Kidney (tissue), 22 donors: ENCODE measurements at places on chromosomes 12 and 14. TPM values are rescaled to one million over a fixed set of nuclear protein-coding genes. Genes with fewer than 3 reads are reported as not detected.
A peak's percentile ranks its signal among the peaks of the same experiment; 100 is the strongest.

DNA sequence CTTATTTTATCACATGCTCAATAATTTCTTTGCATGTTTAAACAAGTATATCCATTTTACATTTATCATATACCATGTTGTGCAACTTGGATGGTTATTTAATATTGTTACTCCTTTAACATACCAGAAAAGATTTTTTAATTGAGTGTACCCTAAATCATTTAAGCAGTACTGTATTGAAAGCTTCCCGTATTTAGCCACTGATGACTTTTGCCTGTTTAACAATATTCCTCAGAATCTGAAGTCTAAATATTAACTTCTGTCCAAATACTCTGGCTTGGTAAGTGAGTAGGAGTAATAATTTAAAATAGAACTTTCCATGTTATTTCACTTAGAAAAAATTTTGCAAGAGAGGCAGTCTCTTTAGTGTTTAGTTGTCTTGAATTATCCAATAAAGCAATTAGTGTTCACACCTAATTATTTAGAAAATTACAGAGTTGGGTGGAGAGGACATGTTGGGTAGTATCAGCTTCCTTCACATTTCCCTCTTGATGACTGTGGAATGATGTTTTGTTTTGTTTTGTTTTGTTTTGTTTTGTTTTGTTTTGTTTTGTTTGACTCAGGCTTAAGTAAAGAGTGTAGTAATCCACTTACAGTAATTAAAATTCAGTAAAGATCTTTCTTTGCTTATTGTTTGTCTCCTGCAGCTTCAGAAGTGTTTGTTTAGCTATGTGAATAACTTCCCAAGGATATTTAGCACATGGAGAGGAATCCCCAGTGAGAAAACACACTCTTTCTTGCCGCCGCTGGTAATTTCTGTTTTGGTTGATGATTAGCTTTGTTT lies 59.5 kb downstream of the DAAM1 start:
- DNase-seq: no peak

DNA sequence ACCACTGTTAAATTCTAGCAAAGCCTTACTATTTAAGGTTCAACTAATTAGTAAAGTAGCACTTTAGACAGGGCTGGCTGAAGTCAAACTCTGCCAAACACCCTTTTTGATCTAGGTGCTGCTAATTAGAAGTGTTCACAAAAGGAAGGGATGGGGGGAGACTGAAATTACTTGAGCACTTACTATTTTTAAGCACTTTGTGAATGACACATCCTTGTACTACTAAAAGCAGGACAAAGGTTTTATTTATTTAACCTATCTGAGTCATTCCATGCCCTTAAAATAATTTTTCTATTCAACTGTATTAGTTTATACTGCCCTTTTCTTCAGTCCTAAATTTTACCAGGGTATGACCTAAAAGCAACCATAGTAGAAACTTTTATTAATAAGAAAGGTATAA lies 20.1 kb downstream of the MBIP start:
- no peak for DNase-seq

DNA sequence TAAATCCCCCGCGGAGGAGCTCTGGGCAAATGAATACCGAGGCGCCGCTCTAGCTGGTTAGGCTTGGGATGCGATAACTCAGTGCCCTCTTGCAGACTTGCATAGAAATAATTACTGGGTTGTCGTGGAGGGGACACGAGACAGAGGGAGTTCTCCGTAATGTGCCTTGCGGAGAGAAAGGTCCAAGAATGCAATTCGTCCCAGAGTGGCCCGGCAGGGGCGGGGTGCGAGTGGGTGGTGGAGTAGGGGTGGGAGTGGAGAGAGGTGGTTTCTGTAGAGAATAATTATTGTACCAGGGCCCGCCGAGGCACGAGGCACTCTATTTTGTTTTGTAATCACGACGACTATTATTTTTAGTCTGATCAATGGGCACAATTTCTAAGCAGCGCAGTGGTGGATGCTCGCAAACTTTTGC lies 2.5 kb upstream of the TBX5 start:
- DNase-seq: no peak

DNA sequence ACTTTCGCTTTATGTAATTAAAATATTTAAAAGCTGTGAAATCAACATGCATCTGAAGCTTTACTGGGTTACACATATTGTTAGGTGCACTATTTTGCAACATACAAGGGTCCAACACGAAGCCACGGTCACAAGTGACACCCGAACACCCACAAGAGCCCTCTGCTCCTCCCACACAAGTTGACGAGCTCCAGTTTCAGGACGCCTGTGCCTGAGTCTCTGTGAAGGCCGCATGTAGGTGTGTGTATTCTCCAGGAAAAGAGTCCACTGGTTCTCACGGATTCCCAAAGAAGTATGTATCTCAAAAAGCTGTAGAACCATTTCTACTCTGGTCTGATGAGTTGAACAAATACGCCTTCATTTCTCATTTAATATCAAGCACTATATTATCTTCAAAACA lies 12.0 kb downstream of the SLC15A4 start:
- no peak for DNase-seq

GRCh38 chr12:3071107-3071506 lies 6.1 kb upstream of the TSPAN9 start:
- no peak for DNase-seq

DNA sequence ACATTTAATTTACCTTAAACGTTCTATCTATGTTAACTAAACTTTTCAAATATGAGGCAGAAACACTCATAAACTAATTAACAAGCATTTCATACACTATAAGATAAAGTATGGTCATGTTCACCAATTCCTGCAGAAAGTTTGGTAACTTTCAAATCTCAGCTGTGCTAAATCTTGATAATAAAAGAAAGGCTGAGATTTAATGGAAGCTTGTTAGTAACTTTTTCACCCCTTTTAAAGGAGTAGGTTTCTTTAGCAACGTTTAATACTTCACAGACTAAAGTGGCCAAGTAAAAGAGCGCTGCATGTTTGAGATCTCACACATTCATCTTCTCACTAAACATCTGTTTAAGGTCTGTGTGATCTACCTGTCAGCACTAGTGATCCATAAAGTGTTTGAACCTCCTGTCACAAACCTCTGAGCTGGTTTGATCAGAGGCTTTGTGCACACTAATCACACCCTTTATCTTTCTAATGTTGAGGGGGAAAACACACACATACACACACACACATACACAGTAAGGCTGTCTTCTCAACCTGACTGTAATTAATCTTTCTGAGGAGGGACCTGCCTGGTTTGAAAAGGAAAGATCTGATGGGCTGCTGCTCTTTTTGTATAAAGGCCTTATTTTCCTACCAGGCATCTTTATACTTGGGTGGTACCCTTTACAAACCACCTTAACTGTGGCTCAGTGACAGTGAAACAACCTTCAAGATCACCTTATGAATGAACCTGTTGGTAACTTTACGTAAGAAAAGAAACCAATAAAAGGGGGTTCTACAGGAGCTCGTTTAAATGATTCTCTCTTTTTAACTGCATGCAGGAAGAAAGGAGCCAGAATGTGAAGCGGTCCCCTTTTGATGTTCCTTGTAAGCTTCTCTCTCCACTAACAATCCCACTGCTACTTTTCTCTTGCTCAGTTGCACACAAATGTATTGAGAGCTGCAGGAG lies 244.2 kb downstream of the SOX5 start:
- DNase-seq: no peak

DNA sequence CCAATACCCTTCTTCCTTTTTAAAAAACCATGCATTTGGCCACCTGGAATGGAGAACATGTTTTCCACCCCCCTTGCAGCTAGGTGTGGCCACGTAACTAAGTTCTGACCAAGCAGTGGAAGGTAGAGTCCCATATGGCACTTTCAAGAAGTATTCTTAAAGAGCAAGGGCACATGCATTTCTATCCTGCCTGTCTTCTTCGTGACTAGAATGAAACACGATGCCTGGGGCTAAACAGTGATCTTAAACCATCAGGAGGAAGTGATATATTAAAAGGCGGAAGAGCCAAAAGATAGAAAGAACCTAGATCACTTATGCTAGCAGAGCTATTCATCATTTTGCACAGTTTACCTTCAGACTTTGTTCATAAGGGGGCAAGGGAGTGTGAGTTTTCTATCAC lies 16.0 kb upstream of the DDX11 start:
- no peak for DNase-seq

The NTF3 gene
- total RNA-seq: 3.5 TPM

The SLC10A1 gene
- not detected for total RNA-seq

- DNase-seq: peak; percentile 54
Measured at GRCh38 chr12:105109465-105110212, 2.1 kb downstream of the WASHC4 start.

The ZC2HC1C gene
- 6.7 TPM for total RNA-seq

GRCh38 chr12:86081843-86082242 lies 174.3 kb downstream of the MGAT4C start:
- DNase-seq: no peak

The FOXG1 gene
- not detected for total RNA-seq

- DNase-seq: no peak
Measured at GRCh38 chr12:125684968-125685790, 619.9 kb downstream of the AACS start.

DNA sequence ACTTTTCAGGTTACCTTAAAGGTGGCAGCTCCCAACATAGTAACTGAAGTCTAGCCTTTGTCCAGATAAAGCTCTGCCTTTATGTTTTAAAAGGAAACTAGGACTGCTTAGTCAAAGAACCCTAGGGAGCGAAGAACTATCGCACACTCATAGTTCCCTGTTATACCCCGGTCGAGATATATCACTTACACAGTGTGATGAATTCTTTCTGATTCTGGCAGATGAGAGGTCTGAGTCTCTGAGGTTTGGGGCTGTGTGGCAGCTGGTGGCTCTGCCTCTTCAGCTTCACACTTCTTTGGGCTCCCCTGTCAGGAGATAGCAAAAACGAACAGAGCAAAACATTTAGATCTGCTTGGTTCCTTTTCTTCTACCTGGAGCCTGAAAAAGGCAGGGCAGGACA lies 17.0 kb downstream of the ACIN1 start:
- no peak for DNase-seq

The AKAP3 gene
- total RNA-seq: 2.7 TPM

GRCh38 chr12:41950455-41950854 lies 194.2 kb downstream of the GXYLT1 start:
- no peak for DNase-seq

GRCh38 chr14:59267046-59267445 lies 78.6 kb downstream of the DAAM1 start:
- no peak for DNase-seq

The PTCSC3 gene
- total RNA-seq: not detected

- no peak for DNase-seq
Measured at GRCh38 chr14:53638966-53639365, 317.7 kb downstream of the BMP4 start.

DNA sequence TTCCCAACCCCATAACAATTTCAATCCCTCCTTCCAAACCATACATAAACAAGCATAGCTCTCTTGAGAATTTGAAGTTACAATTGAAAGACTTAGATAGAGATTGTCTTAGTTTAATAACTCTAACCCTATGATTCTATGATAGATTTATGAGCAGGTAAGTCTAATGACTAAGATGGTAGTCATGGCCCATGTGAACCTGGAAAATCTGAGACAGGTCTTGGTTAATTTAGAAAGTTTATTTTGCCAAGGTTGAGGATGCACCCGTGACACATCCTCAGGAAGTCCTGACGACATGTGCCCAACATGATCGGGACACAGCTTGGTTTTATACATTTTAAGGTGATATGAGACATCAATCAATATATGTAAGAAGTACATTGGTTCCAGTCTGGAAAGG lies 248.8 kb downstream of the KCNH5 start:
- no peak for DNase-seq

DNA sequence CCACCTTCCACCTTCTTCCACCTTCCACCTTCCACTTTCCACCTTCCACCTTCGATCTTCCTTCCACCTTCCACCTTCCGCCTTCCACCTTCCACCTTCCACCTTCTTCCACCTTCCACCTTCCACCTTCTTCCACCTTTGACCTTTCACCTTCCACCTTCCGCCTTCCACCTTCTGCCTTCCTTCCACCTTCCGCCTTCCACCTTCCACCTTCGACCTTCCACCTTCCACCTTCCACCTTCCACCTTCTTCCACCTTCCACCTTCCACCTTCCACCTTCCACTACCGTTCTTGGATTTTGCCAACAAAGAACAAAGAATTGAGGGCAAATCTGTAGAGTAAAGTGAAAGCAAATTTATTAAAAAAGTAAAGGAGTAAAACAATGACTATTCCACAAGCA lies 53.2 kb downstream of the B4GALNT3 start:
- DNase-seq: no peak
